Hepatocyte (in vitro differentiated cells): ENCODE measurements at places on chromosomes 13 and 19. TPM values are rescaled to one million over a fixed set of nuclear protein-coding genes. Genes with fewer than 3 reads are reported as not detected.
A peak's percentile ranks its signal among the peaks of the same experiment; 100 is the strongest.

- no peak overlapping the region for H3K4me3 ChIP-seq
- peaks cover 5% of the 10 kb centered on the region for H3K36me3 ChIP-seq
- no peak overlapping the region for H3K27ac ChIP-seq
- H3K27me3 ChIP-seq: no peaks in the 10 kb centered on the region
Observed at GRCh38 chr19:32380269-32380668, 25.3 kb upstream of the DPY19L3 start.

- no peak for DNase-seq
- H3K36me3 ChIP-seq: peaks cover 6% of the 10 kb centered on the region
- H3K4me3 ChIP-seq: no peak overlapping the region
- no peaks in the 10 kb centered on the region for H3K27me3 ChIP-seq
- no peak overlapping the region for H3K27ac ChIP-seq
Observed at GRCh38 chr13:106555631-106556328, 12.2 kb downstream of the ARGLU1 start.

DNA sequence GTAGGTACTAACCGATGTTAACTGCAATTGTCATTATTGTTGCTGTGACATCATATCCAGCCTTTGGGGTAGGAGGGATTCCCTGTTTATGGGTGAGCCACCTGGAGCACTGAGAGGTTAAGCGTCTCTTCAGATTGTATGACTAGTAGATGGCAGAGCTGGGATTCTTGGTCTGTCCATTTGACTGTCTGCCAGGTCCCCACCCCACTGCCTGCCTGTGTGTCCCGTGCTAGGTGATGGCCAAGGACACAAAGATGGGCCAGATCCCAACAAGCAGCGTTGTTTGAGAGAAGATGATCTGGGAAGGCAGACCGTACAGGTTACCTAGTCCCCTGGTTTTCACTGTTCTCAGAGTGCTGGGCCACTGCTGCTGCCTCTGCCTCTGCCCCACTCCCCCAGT lies 16.6 kb downstream of the PPP2R1A start:
- H3K36me3 ChIP-seq: no peaks in the 10 kb centered on the region

DNA sequence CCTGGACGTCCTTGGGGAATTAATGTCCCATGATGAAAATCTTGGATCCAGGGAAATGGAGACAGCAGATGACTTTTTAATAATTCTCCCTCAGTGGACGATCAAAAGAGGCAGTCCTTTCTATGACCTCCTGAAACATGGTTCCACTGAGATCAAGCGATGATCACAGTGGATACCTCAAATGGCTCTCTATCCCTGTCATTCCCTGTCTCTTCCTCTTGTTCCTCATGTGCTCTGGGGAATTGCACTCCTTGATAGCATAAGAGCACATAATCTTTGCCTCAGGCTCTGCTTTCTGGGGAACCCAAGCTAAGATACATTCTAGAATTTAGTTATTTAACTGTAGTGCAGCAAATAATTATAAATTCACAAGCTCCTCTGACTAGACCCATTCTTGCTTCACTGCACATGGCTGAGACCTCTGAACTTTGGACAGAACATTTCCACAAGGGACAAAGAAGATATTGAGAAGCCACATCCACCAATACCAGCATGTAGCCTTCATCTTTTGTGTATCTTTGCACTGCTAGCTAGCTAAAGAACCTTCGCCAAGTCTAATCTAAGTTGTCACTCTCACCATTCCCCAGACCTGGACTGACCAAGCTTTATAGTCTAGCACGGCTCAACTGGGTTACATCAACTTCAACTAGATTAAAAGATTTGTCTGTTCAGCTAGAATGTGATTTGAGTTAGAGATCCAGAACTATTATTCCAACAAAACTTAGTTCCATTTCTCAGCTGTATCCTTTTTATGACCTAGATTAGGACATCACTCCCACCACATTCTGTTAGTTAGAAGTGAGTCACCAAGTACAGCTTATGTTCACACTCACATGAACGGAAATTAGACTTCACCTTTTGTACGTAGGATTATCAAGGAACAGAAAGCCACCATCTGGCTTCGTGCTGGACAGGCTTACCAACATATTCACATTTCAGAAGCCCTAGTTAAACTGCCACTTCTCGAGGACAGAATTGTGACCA lies 142.7 kb downstream of the SUCLA2 start:
- no peak overlapping the region for H3K27ac ChIP-seq
- H3K27me3 ChIP-seq: no peaks in the 10 kb centered on the region
- no peak overlapping the region for H3K4me3 ChIP-seq
- DNase-seq: peak; percentile 13
- H3K4me1 ChIP-seq: no peaks in the 10 kb centered on the region
- no peaks in the 10 kb centered on the region for H3K36me3 ChIP-seq

GRCh38 chr13:46639033-46639981 lies 86.3 kb downstream of the LRCH1 start:
- peaks cover 27% of the 10 kb centered on the region for H3K4me1 ChIP-seq
- no peak overlapping the region for H3K4me3 ChIP-seq
- peak overlapping the region; percentile 35 for H3K27ac ChIP-seq
- no peaks in the 10 kb centered on the region for H3K36me3 ChIP-seq
- peak; percentile 8 for DNase-seq
- no peaks in the 10 kb centered on the region for H3K27me3 ChIP-seq

GRCh38 chr19:18771328-18772242 lies 19.5 kb downstream of the COMP start:
- no peaks in the 10 kb centered on the region for H3K27me3 ChIP-seq
- no peak overlapping the region for H3K4me3 ChIP-seq
- DNase-seq: no peak
- H3K27ac ChIP-seq: no peak overlapping the region
- no peaks in the 10 kb centered on the region for H3K4me1 ChIP-seq

GRCh38 chr13:100811024-100811865 lies 136.7 kb upstream of the TMTC4 start:
- H3K4me1 ChIP-seq: no peaks in the 10 kb centered on the region
- no peak for DNase-seq
- no peaks in the 10 kb centered on the region for H3K27me3 ChIP-seq
- no peak overlapping the region for H3K27ac ChIP-seq

DNA sequence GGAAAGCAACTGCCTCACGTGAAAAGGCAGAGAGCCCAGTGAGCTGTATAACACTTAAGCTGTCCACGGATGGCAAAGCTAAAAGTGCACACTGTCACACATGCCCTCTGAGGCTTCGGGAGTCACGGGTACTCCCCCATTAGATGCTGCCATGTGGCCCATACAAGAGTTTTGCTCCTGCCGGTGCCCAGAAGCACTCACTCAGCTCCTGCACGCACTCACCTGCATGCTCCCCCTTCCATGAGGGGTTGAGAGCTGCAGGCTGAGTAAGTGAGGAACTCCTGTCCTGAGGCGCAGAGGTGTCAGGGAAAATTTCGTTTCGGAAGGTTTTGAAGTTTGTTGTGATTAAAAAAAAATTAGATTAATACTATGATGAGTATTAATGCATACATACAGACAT lies 939.2 kb upstream of the ATXN8OS start:
- no peak overlapping the region for H3K27ac ChIP-seq
- H3K27me3 ChIP-seq: no peaks in the 10 kb centered on the region
- H3K4me3 ChIP-seq: no peak overlapping the region
- no peaks in the 10 kb centered on the region for H3K36me3 ChIP-seq
- no peaks in the 10 kb centered on the region for H3K4me1 ChIP-seq

GRCh38 chr19:1206864-1207450 lies 1.4 kb downstream of the STK11 start:
- peak overlapping the region; percentile 87 for H3K4me3 ChIP-seq
- no peaks in the 10 kb centered on the region for H3K27me3 ChIP-seq
- H3K36me3 ChIP-seq: no peaks in the 10 kb centered on the region
- peaks cover 23% of the 10 kb centered on the region for H3K4me1 ChIP-seq
- DNase-seq: peak; percentile 29

GRCh38 chr19:45920458-45920857 lies 5.9 kb upstream of the NANOS2 start:
- H3K27ac ChIP-seq: no peak overlapping the region
- H3K4me3 ChIP-seq: no peak overlapping the region
- H3K36me3 ChIP-seq: no peaks in the 10 kb centered on the region
- no peaks in the 10 kb centered on the region for H3K27me3 ChIP-seq
- DNase-seq: no peak

DNA sequence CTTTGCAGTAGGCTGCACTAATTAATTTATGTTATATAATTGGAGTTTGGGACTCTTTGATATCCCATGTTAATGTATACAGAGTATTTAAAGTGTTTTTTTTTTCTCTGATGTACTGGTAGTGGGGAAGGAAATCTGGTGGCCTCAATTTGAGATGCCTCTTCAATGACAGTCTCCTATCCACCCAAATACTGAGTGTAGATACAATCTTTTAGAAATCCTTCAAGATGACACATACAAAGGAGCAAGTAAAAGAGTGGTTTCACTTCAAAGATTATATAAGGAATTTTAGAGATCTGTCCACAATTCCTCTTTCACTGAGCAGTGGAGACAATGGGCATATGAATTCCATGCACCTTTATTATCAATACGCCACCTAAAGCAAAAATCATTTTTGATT lies 15.1 kb downstream of the NALCN start:
- H3K27ac ChIP-seq: no peak overlapping the region
- no peak for DNase-seq
- no peaks in the 10 kb centered on the region for H3K4me1 ChIP-seq
- H3K27me3 ChIP-seq: no peaks in the 10 kb centered on the region
- no peak overlapping the region for H3K4me3 ChIP-seq

DNA sequence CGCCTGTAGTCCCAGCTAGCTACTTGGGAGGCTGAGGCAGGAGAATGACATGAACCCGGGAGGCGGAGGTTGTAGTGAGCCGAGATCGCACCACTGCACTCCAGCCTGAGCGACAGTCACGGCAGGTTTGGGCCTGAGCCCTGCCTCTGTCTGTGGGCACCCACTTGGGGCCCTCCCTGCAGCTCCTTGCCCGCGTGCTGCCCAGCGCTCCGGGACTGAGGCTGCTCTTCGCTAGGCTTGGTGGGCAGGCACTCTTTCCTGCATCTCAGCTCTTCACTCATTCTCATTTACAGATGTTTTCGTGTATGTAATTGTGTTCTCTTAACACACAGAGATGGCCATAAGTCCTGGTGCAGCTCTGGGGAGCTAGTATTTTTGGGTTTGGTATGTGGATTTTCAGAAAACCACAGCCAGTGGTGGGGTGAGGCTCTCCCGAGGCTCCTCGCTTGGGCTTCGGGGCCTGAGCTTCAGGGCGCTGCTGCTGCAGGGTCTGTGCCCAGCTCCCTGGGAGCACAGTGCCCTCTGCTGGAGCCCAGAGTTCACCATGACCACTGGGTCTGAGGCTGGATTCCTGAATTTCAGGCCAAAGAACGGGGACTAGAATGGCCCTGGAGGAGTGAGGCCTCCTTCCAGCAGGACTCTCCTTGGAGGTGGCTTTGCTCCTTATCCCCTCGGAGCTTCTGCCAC lies 15.2 kb downstream of the UPF1 start:
- no peaks in the 10 kb centered on the region for H3K27me3 ChIP-seq
- H3K4me1 ChIP-seq: peaks cover 16% of the 10 kb centered on the region
- no peaks in the 10 kb centered on the region for H3K36me3 ChIP-seq
- H3K4me3 ChIP-seq: no peak overlapping the region
- peak; percentile 89 for DNase-seq

GRCh38 chr19:5292822-5293611 lies 47.6 kb downstream of the PTPRS start:
- H3K27me3 ChIP-seq: no peaks in the 10 kb centered on the region
- peak overlapping the region; percentile 84 for H3K4me3 ChIP-seq
- peak overlapping the region; percentile 88 for H3K27ac ChIP-seq
- no peaks in the 10 kb centered on the region for H3K36me3 ChIP-seq

DNA sequence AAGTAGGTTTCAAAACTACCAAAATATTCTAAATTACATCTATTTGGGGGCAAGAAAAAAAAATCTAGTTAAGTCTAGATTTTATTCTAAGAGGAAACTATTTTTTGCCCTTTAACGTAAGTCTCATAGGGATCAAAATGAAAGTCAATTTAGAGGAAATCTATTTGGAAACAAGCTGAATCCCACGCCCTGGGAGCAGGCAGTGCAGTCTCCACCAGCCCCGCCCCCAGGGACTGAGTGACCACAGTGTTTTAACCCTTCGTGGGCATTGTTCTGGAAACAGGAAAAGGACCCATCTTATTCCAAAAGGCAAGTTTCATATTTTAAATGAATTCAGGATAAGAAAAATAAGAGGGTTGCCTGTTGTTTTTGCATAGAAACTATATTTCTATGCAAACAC lies 209.7 kb downstream of the SPRY2 start:
- peak overlapping the region; percentile 3 for H3K4me3 ChIP-seq
- peak overlapping the region; percentile 3 for H3K27ac ChIP-seq
- no peaks in the 10 kb centered on the region for H3K36me3 ChIP-seq

DNA sequence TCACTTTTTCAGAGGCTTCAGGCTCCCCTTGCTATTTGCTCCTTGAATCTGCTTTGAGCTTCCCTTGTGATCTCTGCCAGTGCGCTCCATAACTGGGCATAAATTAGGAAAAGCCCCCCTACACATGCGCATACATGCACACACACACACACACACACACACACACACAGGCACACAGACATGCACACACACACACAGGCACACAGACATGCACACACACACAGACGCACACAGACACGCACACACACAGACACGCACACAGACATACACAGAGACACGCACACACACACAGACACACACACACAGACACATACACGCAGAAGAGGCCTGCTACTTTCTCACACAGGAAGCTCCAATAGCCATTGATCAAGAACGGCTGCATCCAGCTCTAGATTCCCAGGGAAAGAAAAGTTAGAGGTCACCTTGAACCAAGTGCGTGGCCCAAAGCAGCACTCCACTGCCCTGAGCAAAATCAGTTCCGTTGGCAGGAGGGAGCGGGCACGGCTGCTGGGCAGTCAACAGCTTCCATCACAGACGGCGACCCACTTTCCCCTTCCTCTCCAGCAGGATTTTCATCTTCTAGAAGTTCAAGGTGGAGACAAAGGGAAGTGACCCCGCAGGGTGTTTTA lies 145.6 kb downstream of the DPF1 start:
- no peak for DNase-seq
- H3K4me1 ChIP-seq: no peaks in the 10 kb centered on the region
- no peak overlapping the region for H3K27ac ChIP-seq
- H3K4me3 ChIP-seq: no peak overlapping the region
- no peaks in the 10 kb centered on the region for H3K27me3 ChIP-seq
- no peaks in the 10 kb centered on the region for H3K36me3 ChIP-seq

- no peak overlapping the region for H3K27ac ChIP-seq
- H3K27me3 ChIP-seq: no peaks in the 10 kb centered on the region
- peak; percentile 51 for DNase-seq
Observed at GRCh38 chr13:41352935-41353840, 42.1 kb downstream of the NAA16 start.

Gene ZNF728
- not detected in 2 replicates for polyA plus RNA-seq

Gene TYROBP
- polyA plus RNA-seq: 2.9 and 4.9 TPM in 2 replicates

Gene MAST3
- polyA plus RNA-seq: 10.3 and 11.1 TPM in 2 replicates

Gene ZNF681
- polyA plus RNA-seq: 0.74 and 0.78 TPM in 2 replicates

Gene DOCK6
- 36.8 and 43.7 TPM in 2 replicates for polyA plus RNA-seq

Gene RASIP1
- polyA plus RNA-seq: 1.9 and 3.6 TPM in 2 replicates

Gene ZNF57
- 12.8 and 13.2 TPM in 2 replicates for polyA plus RNA-seq

Gene ZNF324B
- polyA plus RNA-seq: 1.9 and 2.4 TPM in 2 replicates

Gene SF3A2
- polyA plus RNA-seq: 75.3 and 81.1 TPM in 2 replicates

Gene ATP4B
- 7.0 and 30.8 TPM in 2 replicates for polyA plus RNA-seq

Gene ACER1
- polyA plus RNA-seq: not detected in 2 replicates

Gene PDX1
- polyA plus RNA-seq: 0.95 and 1.8 TPM in 2 replicates
